ENCODE measurements at places on chromosomes 2 and 18.

GRCh38 chr2:45312275-45312674 lies 298.8 kb downstream of the SRBD1 start:
- no peak for DNase-seq

DNA sequence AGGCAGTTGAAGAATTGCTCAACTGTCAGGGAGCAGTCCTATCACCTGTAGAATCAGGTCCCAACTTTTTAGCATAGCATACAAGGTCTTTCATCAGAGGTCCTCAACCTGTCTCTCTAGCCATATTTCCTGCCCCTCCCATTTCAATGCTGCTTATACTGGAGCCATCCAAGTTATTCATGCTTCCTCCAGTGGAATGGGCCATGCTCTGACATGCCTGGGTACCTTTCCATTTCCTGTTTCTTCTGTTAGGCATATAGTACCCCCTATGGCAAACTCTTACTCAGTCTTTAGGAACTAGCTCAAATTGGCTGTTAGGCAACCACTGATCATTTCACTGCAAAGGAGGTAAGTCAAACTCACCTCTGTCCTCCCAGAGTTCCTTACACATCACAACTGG lies 51.0 kb upstream of the ABCA12 start:
- no peak for DNase-seq

GRCh38 chr2:213149294-213149875 lies 2.0 kb downstream of the IKZF2 start:
- no peak for DNase-seq

DNA sequence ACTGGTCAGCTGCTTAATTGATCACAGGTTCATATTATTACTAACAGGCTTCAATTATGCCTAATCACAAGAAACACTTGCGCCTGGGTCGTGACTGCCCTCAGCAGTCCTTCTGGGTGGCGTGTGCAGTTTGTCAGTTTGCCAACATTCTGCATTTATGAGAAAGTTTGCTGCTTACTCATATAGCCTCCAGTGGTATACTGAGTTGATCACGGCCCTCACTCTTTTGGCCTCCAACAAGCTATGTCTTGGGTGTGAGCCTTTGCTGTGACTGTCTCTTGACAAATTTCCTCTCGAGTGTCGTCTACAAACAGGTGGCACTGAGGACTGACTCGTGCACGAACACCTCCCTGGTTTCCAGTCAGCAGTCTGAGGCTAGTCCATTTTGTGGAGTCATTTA lies 27.3 kb downstream of the DCDC2C start:
- DNase-seq = no peak

GRCh38 chr2:176581557-176582165 lies 312.4 kb downstream of the MTX2 start:
- DNase-seq = no peak

GRCh38 chr2:239163688-239164334 lies 237.0 kb downstream of the HDAC4 start:
- no peak for DNase-seq

- no peak for DNase-seq
Measured at GRCh38 chr2:1541040-1541439, 127.8 kb downstream of the TPO start.

- no peak for DNase-seq
Measured at GRCh38 chr2:45588158-45588829, 22.8 kb downstream of the SRBD1 start.

- DNase-seq = no peak
Measured at GRCh38 chr18:66695281-66695680, 91.4 kb upstream of the CDH19 start.

GRCh38 chr2:180196419-180196977 lies 189.4 kb upstream of the CWC22 start:
- DNase-seq = no peak

- no peak for DNase-seq
Measured at GRCh38 chr2:30509716-30510115, 62.7 kb downstream of the LCLAT1 start.

DNA sequence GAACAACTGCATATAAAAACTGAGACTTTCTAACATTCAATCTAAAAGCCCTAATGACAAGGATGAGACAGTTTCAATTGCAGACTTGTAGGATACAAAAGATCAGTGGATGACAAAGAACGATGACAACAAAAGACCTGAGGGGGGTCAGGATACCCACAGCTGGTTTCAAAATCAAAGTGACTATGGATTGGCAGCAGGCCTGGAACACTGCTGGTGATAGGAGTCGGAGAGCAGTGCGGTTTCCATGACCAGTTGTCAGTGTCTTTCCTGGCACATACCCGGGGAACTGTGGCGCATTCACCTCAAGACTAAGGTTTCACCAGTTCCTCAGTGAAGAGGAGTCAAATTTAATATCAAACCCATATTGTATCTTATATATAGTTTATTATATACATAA lies 42.0 kb downstream of the EHD3 start:
- DNase-seq = no peak

GRCh38 chr2:3689998-3690748 lies 13.2 kb upstream of the DCDC2C start:
- no peak for DNase-seq

All from NCI-H2081 treated with DMSO at 0.1 percent for 48 hours (cell line).